Fibroblast of lung (primary cell): ENCODE measurements at places on chromosomes 7 and 10. TPM values are rescaled to one million over a fixed set of nuclear protein-coding genes. Genes with fewer than 3 reads are reported as not detected.

DNA sequence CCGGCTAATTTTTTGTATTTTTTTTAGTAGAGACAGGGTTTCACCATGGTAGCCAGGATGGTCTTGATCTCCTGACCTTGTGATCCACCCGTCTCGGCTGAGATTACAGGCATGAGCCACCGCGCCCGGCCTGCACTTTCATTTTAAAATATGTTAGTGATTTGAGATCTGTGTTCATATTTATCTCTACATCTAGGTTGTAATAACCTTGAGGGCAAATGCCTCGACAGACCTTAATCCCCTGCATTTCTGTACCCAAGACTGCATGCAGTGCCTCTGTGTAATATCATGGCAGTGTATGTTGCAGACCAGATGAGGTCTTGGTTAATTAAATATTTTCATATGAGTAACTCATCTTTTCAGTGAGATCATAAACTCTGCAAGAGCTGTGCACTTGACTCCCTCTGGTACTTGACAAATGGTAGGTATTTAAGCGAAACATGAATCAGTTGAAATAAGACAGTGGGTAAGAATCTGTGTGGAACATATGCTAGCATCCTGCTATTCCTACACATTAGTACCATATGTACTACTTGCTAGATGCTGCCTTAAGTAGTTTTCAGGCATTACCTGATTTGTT, 673.9 kb upstream of the ANKRD30A start:
- H3K27ac ChIP-seq, result no peak overlapping the region
- H3K4me1 ChIP-seq, result no peaks in the 10 kb centered on the region
- no peaks in the 10 kb centered on the region for H3K27me3 ChIP-seq
- H3K36me3 ChIP-seq, result no peaks in the 10 kb centered on the region
- DNase-seq, result no peak

DNA sequence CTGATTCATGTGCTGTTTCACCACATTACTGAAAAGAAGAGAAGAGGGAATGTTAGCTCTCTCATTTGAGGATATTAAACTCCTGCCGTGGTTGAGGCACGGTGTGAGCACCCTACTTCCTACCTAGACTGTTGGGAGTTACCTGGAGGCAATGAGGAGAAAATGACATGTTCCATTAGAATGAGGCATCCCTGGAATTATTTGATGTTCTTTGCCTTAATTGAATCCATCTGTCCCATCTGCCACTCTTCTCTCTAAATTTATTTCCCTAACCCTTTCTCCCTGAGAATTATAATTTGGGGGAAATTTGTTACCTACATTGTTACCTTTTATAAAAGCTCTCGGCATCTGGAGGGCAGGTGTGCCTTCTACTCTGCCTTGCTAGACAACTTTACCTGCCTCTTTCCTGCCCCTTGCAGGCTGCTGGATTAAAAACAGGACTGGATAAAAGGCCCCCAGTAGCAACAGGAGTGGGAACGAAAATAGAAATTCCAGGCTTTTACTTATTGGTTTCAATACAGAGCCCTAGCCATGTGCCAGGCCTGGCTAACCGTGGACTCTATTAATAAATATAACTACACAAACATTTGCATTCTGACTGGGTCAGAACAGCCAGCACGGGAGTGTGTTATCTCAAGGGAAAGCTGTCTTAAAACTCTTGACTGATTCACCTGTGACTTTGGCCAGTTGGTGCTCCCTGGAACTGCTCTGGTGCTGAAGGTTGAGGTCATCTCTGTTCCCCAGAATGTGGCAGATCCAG, 4.4 kb upstream of the ATXN7L1 start:
- DNase-seq, result no peak
- H3K27me3 ChIP-seq, result no peaks in the 10 kb centered on the region
- H3K27ac ChIP-seq, result no peak overlapping the region
- H3K4me1 ChIP-seq, result no peaks in the 10 kb centered on the region

DNA sequence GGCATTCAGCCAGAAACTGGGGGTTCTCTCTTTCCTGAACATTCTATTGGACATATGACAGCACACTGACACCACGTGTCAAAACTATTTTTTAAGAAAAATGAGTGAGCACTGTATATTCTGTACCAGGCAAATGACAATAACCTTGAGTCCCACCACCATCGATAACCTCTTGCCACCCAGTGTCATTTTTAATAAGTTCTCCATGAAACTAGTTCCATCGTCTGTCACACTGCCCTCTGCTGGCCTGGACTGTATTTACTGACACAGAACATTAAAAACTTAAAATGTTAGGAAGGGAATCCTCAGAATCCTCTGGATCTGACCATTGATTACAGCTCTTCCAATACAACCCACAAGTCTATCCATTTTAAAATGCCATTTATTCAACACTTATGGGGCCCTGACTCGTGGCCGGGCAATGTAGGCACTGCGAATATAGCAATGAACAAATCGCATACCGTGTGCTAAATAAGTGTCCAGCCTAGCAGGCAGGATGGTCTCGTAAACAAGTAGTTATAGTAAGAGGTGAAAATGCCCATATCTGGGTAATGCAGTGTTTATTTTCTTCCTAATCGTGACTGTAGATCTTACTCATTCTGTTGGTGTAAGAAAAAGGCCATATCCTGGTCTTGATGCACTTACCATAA, 35.9 kb upstream of the CACNB2 start:
- H3K4me3 ChIP-seq, result no peak overlapping the region
- no peaks in the 10 kb centered on the region for H3K4me1 ChIP-seq
- peak; percentile 58 for DNase-seq
- no peak overlapping the region for H3K27ac ChIP-seq
- H3K27me3 ChIP-seq, result no peaks in the 10 kb centered on the region

Gene HOXA2
- 1.0 and 1.3 TPM in 2 replicates for total RNA-seq

- H3K27ac ChIP-seq, result no peak overlapping the region
- H3K36me3 ChIP-seq, result no peaks in the 10 kb centered on the region
- DNase-seq, result no peak
- no peak overlapping the region for H3K4me3 ChIP-seq
- H3K27me3 ChIP-seq, result peaks cover 2% of the 10 kb centered on the region
- no peaks in the 10 kb centered on the region for H3K4me1 ChIP-seq
These were observed 261.4 kb downstream of the COBL start for GRCh38 chr7:51055039-51055840.

Gene EPO
- total RNA-seq, result not detected in 2 replicates

- no peak overlapping the region for H3K4me3 ChIP-seq
- peak; percentile 75 for DNase-seq
- no peaks in the 10 kb centered on the region for H3K4me1 ChIP-seq
- H3K36me3 ChIP-seq, result no peaks in the 10 kb centered on the region
- no peaks in the 10 kb centered on the region for H3K27me3 ChIP-seq
These were observed 155.5 kb downstream of the COBL start for GRCh38 chr7:51160990-51161615.

Gene C10orf105
- under 0.01 TPM in 2 replicates for total RNA-seq

GRCh38 chr10:99711129-99711719, 20.7 kb downstream of the COX15 start:
- H3K4me1 ChIP-seq, result no peaks in the 10 kb centered on the region
- no peak overlapping the region for H3K27ac ChIP-seq
- no peaks in the 10 kb centered on the region for H3K27me3 ChIP-seq
- H3K4me3 ChIP-seq, result no peak overlapping the region
- peaks cover 6% of the 10 kb centered on the region for H3K36me3 ChIP-seq

Gene BEND7
- 9.2 and 10.6 TPM in 2 replicates for total RNA-seq

Gene HYAL4
- total RNA-seq, result not detected in 2 replicates

- H3K4me1 ChIP-seq, result no peaks in the 10 kb centered on the region
- no peak for DNase-seq
- peaks cover 4% of the 10 kb centered on the region for H3K27me3 ChIP-seq
- no peaks in the 10 kb centered on the region for H3K36me3 ChIP-seq
- no peak overlapping the region for H3K4me3 ChIP-seq
These were observed 481.6 kb downstream of the RPS24 start for GRCh38 chr10:78515038-78515872.

Gene UNCX
- total RNA-seq, result not detected in 2 replicates

DNA sequence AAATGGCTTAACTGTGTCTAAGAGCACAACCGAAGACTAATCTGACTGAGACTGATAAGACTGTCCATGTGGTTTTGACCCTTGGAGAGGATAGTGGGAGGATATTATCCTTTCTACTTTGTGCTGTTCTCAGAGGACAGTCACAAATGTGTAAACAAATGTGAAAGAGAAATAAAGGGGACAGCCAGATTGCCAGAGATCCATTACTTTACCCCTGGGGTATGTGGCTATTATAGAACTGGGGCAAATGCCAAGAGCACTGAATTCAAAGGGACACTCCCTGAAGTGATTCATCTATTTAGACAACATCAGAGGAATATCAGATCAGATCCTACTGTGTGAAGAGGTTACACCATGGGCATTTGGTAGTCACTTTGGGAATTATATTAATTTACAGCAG, 154.7 kb downstream of the RNLS start:
- no peak overlapping the region for H3K27ac ChIP-seq
- no peaks in the 10 kb centered on the region for H3K4me1 ChIP-seq

GRCh38 chr10:132927824-132928223, 14.5 kb downstream of the CFAP46 start:
- no peak for DNase-seq
- H3K27ac ChIP-seq, result no peak overlapping the region
- no peaks in the 10 kb centered on the region for H3K27me3 ChIP-seq
- no peak overlapping the region for H3K4me3 ChIP-seq
- no peaks in the 10 kb centered on the region for H3K36me3 ChIP-seq
- H3K4me1 ChIP-seq, result no peaks in the 10 kb centered on the region

DNA sequence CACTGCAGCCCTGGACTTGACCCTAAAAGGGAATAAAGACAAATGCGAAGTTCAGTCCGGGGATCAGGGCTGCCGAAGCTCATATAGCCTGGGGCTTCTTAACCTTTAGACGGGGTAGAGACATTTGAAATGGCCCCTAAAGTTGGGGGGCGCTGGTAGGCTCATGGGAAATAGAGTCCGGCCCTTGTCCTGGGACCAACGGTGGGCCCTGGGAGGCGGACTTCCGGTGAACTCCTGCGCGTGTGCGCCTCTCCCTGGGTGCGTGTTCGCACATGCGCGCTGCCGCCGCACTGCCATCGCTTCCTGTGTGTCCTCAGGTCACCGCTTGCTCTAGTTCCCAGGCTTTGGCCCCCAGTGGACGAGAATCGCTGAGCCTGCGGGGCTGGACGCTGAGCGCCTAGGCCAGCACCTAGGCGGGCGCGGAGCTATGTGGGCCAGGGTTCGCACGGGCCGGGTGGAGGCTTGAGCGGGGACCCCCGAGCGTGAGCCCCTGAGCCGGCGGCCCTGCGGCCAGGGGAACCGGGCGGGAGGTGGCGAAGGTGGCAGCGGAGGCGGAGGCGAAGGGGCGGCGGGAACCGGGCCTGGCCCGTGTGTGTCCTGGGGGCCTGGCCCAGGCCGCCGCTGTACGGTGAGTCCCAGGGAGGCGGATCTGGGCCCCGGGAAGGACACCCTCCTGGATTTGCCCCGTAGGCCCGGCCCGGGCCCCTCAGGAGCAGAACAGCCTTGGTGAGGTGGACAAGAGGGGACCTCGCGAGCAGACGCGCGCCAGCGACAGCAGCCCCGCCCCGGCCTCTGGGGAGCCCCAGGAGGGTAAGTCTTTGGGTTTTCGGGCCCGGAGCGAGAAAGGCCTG, 23.0 kb upstream of the ZNF12 start:
- no peaks in the 10 kb centered on the region for H3K27me3 ChIP-seq
- no peaks in the 10 kb centered on the region for H3K4me1 ChIP-seq

DNA sequence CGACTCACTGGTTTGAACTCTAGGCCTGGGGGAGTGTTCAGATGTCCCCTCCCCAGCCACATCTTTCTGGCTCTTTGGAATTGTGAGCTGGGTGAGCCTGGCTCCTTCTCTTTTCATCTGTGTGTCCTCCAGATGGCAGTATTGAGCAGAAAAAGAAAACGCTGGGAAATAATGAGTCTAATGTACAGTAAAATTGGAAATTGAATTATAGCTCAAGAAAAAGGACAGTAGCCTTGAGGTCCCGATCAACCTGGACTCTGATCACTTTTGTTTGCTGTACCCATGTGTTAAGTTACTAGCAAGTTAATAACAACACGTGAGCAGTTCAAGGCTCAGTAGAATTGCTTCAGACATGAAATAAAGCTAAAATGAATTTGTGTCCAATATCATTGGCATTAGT, 77.9 kb downstream of the SNX10 start:
- H3K27ac ChIP-seq, result no peak overlapping the region
- DNase-seq, result peak; percentile 14
- H3K27me3 ChIP-seq, result no peaks in the 10 kb centered on the region
- H3K36me3 ChIP-seq, result no peaks in the 10 kb centered on the region
- H3K4me3 ChIP-seq, result no peak overlapping the region

GRCh38 chr7:18290223-18290622, 205.3 kb upstream of the HDAC9 start:
- no peak overlapping the region for H3K4me3 ChIP-seq
- H3K36me3 ChIP-seq, result no peaks in the 10 kb centered on the region
- no peak overlapping the region for H3K27ac ChIP-seq
- DNase-seq, result peak; percentile 2
- no peaks in the 10 kb centered on the region for H3K27me3 ChIP-seq

DNA sequence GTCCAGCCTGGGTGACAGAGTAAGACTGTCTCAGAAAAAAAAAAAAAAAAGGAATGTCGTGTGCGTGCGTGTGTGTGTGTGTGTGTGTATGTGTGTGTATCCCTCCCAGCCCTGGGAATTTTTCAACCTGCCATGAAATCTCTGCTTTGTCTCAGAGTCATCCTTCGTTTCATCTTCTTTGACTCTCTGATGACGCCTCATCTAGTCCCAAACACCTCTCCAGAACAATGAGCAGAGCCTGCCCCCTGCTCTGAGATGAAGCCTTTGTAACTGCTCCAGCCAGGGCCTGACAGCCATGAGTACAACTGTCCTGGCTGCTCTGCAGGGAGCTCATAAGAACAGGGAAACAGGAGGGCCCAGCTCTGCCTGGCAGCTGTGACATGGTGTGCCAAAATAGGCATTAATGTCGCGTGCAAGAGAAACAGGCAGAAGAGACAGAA, 149.5 kb downstream of the FAM107B start:
- H3K27ac ChIP-seq, result no peak overlapping the region
- H3K4me1 ChIP-seq, result no peaks in the 10 kb centered on the region
- no peaks in the 10 kb centered on the region for H3K27me3 ChIP-seq

Gene DIP2C
- total RNA-seq, result 12.6 and 18.3 TPM in 2 replicates
